HepG2 (cell line): ENCODE measurements at places on chromosomes 7 and 10.

DNA sequence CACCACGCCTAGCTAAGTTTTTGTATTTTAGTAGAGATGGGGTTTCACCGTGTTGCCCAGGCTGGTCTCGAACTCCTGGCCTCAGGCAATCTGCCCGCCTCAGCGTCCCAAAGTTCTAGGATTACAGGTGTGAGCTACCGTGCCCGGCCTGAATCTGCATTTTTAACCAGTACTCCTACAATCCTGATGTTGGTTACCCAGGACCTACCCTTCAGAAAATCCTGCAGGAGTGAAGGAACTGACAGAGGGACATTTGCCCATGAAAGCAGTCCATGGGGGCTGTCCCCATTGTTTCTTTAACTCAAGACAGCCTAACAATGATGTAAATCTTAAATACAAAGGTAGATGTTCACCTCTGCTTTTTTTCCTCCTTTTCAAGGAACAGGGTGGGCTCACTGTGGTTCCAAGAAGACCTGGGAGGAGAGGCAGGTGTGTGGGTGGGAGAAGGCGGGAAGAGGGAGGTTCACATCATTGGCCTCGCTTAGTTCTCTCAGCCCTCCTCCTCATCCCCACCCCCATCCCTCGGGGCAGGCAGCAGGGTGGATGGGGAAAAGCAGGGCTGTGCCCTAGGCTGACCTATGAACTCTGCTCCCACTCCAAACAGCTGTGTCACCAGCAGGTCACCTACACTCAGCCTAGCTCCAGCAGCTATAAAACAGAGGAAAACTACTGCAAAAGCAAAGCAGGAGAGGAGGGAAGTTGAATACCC, 13.5 kb downstream of the LRRC20 start:
- peak; percentile 60 for DNase-seq

- DNase-seq: no peak
Observed at GRCh38 chr10:2948127-2948854, 119.1 kb upstream of the PFKP start.

DNA sequence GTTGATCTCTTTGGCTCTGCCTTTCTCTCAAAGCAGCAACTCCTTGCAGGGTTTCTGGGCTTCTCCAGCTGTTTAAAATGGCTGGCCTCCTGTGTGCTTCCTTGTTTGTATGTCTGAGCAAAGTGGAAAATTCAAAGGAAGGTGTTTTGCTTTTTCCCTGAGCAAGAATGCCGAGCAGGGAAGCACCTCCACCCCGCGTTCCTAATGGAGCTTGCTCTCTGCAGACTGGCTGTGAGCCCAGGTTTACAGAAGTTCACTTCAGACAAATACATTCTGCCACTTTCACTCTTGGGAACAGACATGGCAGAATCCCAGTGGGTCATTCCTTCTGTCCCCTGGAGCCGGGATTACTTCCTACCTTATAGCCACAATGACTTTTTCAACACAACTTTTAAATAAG, 181.8 kb upstream of the AGK start:
- DNase-seq: no peak

- DNase-seq: no peak
Observed at GRCh38 chr7:124857672-124858235, 71.9 kb downstream of the POT1 start.

DNA sequence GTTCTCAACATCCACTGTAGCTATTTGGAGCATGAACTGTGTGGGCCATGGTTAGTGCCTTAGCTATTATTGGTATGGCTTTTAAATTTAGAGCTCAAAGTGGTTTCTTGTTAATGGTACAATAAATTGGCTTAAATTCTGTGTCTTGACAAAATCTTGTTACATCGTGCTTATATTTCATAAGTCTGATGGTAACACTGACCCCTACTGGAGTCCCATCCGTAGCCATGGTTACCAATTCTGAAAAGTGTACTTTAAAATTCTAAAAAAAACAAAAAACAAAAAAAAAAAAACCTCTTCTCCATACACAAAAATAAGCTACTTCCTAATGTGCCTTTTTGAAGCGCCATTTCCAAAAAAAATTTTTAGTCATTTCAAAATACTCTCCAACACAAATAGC, 6.4 kb upstream of the RPP30 start:
- no peak for DNase-seq

DNA sequence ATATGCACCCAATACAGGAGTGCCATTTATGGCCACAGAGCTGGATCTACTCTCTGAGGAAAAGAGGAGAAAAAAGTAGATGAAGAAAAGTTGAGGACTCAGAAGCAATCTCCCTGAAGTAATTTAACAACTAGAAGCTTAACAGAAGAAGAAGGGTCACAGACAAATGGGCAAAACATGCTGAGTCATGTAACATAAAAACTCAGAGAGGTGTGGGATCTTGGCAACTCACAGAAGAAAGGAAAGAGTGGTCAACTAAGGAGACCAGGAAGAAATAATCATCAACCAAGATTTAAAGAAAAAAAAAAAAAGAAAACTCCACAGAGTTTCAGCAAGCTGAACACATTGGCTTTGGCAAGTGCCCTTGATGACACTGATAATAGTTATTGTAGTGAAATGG, 51.8 kb upstream of the BET1 start:
- no peak for DNase-seq

- no peak for DNase-seq
Observed at GRCh38 chr10:106713846-106714245, 450.7 kb downstream of the SORCS1 start.

DNA sequence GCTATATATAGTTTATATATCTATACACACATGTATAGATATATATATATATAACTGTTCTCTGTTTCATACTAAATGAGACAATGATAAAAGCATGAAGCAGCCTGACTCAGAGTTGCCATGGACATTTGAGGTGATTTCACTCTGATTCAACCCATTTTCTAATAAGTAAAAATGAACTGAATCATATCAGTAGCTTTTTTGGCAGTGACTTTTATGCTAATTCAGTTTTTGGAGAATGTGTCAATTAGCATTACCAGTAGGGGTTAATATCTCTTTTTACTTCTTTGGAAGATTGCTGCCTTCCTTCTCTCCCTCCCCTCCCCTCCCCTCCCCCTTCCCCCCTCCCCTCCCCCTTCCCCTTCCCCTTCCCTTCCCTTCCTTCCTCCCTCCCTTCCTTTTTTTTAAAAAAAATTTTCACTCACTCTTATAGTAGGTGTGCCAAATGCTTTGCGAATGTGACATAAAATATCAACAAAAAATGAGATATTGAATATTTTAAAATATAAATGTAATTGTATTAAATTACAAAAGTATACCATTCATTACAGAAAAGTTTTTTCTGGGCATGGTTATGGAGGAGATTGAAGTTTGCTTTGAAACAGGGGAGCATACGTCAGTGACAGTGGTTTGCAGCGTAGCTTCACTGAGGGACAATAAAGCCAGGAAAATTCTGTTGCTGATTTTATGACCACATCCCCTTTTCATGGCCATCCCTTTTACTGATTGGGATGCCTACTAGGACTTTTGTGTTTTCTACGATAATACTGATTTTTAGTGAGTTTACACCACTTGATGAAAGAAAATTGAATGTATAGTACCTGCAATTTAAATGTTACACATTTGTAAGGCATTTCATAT, 64.0 kb upstream of the KLF6 start:
- no peak for DNase-seq

GRCh38 chr10:89074120-89074519, 83.5 kb downstream of the FAS start:
- DNase-seq: no peak

DNA sequence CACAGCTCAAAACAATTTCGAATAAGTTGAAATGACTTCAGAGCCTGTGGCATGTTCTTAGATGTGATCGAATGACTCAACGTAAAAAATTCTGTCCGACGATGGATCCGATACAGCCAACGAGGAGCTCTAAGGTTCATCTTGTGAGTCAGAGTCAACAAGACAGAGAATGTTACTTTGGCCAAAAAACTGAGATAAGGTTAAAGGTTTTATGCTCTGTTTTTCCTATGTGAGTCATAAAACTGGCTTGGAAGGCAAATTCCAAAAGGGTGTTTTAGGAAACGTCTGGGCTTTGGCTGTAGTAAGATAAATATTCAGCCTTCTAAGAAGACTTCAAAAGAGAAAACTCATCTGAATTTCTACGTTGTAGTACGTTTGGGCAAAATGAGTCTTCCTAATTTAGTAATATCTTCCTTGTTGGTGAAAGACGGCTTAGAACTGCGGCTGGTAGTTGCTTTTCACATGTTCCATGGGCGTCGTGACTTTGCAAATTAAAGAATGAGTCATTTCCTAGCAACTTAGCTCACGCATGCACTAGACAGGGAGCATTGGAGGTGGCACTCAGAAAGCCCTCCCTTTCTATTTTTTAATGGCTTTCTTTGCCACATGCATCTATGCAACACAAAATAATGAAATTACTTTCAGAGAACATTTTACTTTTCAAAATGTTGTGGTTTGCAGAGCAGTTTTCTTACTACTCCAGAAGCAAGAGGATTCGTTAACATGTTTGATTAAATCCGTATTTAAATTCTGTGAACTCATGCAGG, 28.2 kb downstream of the PFKP start:
- DNase-seq: peak; percentile 89

- peak; percentile 94 for DNase-seq
Observed at GRCh38 chr10:12237265-12238220, 41.6 kb downstream of the CDC123 start.

GRCh38 chr7:134589491-134589941, 40.6 kb downstream of the AKR1B15 start:
- no peak for DNase-seq

DNA sequence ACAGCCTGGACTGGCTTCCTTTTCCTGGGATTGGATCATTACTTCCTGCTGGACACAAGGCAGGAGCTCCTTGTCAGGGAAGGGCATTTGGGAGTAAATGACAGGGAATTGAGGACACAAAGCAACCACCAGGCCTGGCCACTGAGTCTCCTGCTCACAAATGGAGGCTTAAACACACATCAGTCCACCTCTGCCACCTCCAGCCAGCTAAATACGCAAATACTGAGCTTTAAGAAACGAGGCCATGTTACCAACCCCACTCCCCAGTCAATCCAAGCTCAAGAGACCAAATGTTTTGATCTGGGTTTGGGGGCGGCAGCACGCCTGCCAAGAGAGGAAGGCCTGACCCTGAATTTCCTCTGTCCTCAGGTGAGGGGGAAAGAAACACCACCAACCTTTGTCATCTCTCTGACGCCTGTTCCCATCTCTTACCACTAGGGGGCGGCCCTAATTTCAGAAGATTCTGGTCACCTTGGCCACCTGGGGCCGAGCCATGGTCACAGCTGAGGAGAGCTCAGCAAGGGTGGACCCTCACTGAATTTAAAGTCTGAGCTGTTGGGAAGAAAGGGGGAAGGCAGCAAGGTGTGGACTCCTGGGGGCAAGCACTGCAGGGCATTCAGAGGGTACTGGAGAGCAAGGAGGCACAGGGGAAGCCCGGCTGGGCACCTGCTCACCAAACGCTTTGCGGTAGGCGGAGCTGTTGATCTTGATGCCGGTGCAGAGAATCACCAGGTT, 16.5 kb downstream of the AIFM2 start:
- peak; percentile 59 for DNase-seq

GRCh38 chr7:129784437-129784782, 168.3 kb downstream of the UBE2H start:
- DNase-seq: no peak

DNA sequence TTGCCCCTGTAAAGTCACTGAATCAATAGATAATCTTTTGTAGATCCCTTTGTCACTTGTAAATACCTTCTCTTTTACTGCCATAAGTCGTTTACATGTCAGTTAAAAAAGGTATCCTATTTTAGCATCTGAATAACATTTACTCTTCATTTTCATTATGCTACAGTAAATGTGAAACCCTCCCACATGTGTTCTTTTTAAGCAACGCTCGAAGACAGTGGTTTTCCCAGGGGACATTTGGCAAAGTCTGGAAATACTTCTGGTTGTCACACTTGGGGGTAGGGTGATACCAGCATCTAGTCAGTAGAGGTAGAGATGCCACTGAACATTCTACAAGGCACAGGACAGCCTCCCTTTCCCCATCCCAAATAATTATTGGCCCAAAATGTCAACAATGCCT, 23.7 kb downstream of the ATAD1 start:
- no peak for DNase-seq

- DNase-seq: no peak
Observed at GRCh38 chr7:152189061-152189460, 163.6 kb downstream of the GALNT11 start.

DNA sequence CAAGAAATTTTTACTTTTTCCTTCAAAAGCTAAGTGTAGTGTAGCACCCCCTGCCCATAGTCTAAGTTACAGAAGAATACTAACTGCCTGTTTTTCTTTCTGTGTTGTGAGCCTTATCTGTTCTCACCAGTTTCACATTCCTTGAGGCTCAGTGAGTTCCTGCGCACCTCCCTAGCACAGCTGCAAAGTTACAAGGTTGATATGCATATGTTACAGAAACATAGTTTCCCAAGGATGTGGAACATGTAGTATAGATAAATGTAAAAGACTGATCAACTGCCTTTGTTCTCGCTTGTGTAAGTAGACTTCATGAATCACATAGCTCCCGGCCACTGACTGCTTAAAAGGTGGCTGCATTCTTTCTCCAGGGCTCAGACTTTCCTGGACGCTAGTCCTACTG, 6.7 kb upstream of the ZNF33B start:
- DNase-seq: no peak

DNA sequence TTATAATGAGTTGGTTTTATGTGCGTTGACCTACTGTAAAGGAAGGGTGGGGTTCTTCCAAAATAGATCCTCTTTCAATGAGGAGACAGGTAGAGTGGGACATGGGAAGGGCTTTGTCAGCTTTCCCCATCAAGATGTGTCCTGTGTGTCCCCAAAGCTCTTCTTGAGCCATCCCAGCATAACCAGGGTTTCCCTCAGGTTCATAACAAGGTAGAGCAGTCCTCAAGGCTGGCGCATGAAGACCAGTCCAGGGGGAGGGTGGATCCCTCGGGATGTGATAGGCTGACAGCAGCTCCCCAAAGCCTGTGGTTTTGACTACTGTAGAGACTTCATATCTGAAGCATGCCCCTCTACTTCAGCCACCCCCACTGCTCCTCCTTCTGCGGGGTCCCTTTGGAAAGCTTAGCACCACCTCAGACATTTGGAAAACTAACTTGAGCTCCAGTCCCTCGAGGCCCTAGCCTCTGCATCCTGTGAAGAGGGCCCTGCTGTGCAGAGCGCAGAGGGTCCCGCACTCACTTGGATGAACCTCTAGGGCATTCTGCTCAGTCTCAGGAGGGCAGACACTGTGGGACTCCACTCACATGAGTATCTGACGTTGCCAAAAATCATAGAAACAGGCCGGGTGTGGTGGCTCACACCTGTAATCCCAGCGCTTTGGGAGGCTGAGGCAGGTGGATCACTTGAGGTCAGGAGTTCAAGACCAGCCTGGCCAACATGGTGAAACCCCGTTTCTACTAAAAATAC, 1.1 kb upstream of the GIMAP8 start:
- no peak for DNase-seq

DNA sequence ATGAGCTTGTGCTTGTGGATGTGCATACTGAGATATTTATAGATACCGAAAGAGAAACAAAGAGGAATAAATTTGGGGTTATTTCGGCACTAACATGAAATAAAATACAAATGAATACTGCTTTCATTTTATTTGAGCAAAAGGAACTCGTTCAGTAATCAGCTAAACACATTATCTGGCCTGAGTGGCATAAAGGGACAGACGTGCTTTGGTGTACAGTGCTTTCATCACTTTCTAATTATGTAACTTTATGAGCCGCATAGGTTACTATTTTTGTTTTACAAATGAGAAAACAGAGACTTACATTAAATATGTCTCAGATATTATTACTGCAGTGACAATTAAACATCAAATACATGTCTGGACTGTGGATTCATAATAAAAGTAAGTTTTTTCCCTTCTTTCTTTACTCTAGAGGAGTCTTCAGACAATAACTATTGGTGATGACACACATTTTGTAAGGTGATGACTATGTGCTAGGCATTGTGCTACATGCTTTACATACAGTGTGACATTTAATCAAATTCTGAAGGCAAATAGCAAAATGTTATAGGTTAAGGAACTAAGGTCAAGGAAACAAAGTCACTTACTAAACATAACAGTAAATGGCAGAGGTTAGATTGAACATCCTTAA, 503.3 kb downstream of the SORCS1 start:
- no peak for DNase-seq
